ENCODE measurements at places on chromosomes 2 and 18. TPM values are rescaled to one million over a fixed set of nuclear protein-coding genes. Genes with fewer than 3 reads are reported as not detected.

Gene ZNF397
- total RNA-seq = 4.9 TPM

Gene KIAA2012
- total RNA-seq = not detected

Gene LYPD1
- total RNA-seq = 21.5 TPM

Gene HNRNPLL
- total RNA-seq = 26.6 TPM

Gene SULT1C2
- total RNA-seq = 0.48 TPM

Gene ESPNL
- 0.16 TPM for total RNA-seq

Gene TTR
- total RNA-seq = not detected

Gene CHRNA1
- total RNA-seq = not detected

Gene OTOS
- total RNA-seq = not detected

Gene FTCDNL1
- 3.2 TPM for total RNA-seq

Gene HOXD12
- not detected for total RNA-seq

Gene UGT1A10
- total RNA-seq = not detected

Gene TMX3
- total RNA-seq = 21.4 TPM

Gene FER1L5
- total RNA-seq = not detected

Gene C1QL2
- total RNA-seq = 0.06 TPM

Gene HTR2B
- 0.08 TPM for total RNA-seq

Gene MPP4
- total RNA-seq = 0.06 TPM

Gene CREG2
- 10.6 TPM for total RNA-seq

Gene C1GALT1C1L
- 1.7 TPM for total RNA-seq

Gene DSG1
- total RNA-seq = not detected

Gene ASXL3
- total RNA-seq = not detected

Gene CAVIN2
- 19.8 TPM for total RNA-seq

Gene ANKRD30B
- total RNA-seq = 0.02 TPM

Gene REG1B
- total RNA-seq = not detected

Gene CFC1
- total RNA-seq = not detected

Gene RFX8
- not detected for total RNA-seq

Gene ZNF804A
- not detected for total RNA-seq

All from A549 treated with CORT108297 at 1 μM for 4 hours (cell line).